ENCODE measurements at places on chromosomes 13 and 19.

DNA sequence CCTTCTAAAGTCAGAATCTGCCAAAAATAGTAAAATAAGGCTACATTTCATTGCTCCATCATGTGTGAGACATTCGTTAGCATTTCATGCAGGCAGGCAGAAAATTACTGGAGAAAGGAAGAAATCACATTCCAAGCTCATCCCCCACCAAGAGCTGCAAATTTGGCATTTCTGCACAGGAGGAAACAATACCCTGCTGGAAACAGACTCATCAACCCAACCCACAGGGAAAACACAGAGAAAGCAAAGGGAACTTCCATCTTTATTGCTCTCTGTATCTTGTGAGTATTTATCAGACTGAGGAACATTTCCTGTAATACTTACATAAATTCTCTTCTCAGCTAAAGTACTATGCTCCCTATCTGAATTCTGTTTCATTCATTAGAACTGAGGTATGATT lies 95.7 kb downstream of the KCTD12 start:
- no peak for DNase-seq

DNA sequence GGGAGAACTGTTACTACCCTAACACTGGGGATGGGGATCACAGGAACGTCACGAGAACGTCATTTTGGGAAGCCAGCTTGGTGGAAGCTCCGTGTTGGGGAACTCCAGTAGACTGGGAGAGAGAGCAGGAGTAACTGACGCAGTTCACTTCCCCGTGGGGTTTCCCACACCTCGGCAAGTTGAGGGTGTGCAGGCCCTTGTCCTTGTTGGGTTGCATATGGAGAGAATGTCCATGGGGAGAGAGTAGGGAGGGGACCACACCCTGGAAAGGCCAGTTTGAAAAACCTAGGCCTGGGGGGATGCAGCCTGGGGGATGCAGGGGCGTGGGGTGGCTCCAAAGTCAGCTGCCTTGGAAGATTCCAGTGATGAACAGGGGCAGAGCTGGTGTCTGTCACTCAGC lies 50.7 kb upstream of the MCF2L start:
- DNase-seq: no peak

DNA sequence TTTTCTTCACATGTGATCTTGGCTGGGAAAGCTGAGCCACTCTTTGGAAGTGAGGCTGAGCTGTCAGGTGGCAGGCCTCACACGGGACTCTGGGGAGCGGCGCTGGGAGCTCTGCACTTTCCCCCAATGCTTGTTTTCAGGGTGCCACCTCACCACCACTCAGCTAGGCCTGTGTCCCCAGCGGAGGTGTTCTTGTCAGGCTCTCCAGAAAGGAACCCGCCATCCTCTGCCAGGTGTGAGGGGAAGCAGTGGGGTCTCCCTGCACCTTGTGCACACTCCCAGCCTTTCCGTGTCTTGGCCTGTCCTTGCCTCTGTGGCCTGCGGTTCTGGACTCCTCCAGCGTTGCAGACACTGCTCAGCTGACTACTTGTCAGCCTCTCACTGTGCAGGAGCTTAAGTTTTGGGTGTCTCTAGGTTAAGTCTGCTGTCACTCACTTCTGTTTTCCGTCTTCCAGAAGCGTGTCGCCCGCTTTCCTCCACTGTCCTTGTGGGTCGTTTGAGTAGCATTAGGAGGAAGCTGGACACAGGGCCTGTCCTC lies 51.9 kb downstream of the GGACT start:
- no peak for DNase-seq

DNA sequence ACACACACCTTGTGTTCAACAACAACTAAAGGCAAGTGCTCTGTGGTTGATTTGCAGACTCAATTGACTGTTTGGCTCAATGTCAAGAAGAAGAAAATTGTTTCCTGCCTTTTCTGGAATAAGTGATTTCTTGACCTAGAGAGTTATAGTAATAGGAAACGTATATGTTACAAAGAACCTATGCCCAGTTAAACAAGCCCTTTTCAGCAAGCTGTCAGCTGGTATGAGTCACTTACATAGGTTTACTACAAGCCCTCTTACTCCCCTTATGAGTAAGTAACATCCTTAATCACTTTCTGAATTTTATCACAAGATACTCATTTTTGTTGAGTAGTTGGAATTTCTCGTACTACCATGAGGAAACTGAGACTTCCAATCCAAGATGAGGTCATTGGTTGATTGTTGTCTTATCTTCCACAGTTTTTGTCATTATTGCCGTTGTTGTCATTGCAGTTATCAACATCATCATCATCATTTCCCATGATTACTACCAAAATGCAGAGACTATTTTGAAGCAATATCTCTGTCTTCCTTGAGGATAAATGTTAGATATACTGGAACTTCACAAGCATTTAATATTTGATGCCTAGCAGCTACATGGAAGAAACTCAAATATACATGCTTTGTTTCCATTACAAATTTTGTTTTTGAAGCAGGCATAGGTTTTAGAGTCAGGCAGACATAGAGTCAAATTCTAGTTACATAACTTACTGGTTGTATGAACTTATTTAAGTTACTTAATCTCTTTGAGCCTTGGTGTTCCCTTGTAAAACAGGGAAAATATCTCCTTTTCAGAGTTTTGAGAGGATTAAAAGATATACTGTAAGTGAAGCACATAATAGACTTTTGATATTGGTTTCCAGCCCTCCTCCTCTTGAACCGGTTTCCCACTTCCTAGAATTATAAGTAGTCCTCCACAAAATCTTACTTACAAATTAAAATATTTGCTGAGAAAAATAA lies 106.0 kb downstream of the RAP2A start:
- no peak for DNase-seq

DNA sequence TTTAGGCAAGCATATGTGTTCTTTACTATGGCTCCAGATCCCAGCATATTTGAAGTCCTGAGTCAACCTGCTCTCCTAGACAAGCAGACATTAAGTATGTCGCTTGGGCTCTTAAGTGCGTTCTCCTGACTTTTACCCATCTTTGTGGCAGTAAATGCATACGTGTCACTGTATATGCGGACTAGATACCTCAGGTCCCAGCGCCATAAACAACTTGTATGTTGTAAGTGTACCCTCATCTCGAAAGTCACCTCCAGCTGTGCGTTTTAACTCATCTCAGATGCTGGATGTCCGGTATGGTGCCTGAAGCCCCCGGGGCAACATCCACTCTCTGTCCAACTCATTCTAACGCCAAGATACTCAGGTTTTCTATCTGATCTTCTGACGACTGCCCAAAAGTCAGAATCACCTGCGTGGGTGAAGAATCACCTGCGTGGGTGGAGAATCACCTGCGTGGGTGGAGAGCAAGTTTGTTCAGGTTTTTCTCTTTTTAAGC lies 1.7 kb downstream of the PTOV1 start:
- DNase-seq: no peak

Data from WTC11 (cell line).